ENCODE measurements at places on chromosomes 12 and 14.
A peak's percentile ranks its signal among the peaks of the same experiment; 100 is the strongest.

- DNase-seq = no peak
Measured at GRCh38 chr14:50060871-50061663, 55.3 kb downstream of the VCPKMT start.

GRCh38 chr12:116180448-116180847, 97.0 kb downstream of the MED13L start:
- no peak for DNase-seq

DNA sequence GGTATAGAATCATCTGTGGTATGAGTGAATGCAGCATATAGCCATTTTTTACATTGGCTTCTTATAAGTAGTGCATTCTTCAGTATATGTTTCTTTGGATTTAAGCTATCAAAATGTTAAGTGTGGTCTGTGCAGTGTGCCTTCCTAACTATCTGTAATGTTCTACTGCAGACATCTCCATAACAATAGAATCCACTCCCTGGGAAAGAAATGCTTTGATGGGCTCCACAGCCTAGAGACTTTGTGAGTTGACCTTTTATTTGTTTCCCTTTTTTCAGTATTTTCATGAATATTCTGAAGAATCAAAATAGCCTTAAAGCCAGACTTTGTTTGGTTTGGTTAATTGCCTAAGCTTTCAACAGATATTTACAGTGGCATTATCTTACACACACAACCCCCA, 107.2 kb downstream of the ZFC3H1 start:
- DNase-seq = no peak

GRCh38 chr14:77707355-77707723, 484 bp downstream of the ALKBH1 start:
- DNase-seq = no peak

GRCh38 chr12:56699020-56699661, 11.1 kb upstream of the PTGES3 start:
- DNase-seq = no peak

- DNase-seq = no peak
Measured at GRCh38 chr12:20351406-20351805, 16.9 kb upstream of the PDE3A start.

GRCh38 chr14:29030121-29030520, 263.5 kb downstream of the FOXG1 start:
- DNase-seq = no peak

DNA sequence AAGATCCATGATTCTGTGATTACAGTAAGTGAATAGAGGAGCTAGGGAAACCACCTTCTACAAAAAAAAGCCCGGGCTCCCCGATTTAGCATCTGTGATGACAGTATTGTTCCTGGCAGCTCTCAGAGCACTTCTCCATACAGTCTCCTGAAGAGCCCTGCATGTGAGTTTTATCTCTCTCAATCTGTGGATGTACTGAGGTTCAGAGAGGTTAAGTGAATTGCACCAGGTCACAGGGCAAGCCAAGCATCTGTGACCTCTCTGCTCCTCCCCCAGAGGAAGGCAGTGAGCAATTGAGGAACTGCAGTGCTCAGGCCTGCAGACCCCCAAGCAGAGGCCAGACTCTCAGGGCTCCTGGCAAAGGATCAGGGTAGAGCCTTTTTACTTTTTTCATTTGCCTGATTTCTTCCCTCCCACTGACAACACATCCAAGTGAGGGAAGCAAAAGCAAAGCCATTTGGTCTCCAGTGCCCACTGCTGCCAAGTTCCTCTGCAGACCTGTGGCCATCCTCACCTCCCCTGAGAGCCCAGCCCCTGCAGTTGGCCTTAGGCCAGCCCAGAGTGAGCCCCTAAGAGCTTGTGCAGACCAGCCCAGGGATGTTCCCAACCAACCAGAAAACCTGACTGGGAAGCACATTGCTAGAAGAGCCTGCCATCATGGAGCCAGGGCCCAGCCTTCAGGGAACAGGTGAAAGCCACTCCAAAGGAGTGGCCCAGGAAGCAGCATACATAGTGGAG, 47.6 kb upstream of the PNMA1 start:
- DNase-seq = no peak

GRCh38 chr12:56713345-56713744, 11.8 kb downstream of the NACA start:
- no peak for DNase-seq

GRCh38 chr14:90691627-90692026, 124.6 kb downstream of the TTC7B start:
- no peak for DNase-seq

- DNase-seq = no peak
Measured at GRCh38 chr12:53062011-53062961, 12.4 kb downstream of the TNS2 start.

DNA sequence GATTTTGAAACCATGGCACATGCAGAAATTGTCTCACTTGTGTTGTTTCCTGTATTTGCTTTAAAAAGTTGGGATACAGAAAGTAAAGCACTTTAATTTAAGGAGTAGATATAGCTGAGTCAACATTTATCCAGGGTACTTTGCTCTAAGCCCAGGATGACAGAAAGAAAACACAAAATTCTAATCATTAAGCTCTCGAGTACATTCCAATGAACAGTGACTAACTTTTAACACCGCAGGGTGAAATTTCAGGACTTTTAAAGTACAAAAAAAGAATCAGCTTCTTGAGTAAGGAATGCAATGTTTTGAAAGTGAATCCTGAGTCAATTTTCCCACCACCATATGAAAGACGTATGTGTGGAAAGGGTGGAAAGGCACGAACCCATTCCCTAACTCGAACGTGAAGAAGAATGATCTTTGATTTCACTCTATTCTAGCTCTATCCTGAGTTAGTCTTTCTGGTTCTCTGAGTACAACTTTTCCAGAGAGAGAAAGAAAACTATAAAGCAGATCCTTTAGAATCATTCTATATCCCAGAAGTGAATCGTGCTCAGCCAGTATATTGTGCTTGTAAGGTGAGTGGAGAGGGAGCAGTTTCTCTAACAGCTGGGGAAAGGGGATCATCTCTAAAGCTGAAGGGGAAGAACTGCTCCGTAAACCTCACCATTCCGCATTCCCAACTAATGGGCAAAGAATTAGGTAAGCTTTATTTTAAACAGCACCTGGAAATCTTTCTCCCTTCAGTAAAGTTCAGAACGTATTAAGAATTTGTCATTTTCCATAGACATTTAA, 779.0 kb upstream of the FLRT2 start:
- DNase-seq = no peak

GRCh38 chr14:20675669-20676068, 8.7 kb upstream of the RNASE4 start:
- DNase-seq = no peak

- DNase-seq = no peak
Measured at GRCh38 chr14:91328313-91329050, 84.0 kb upstream of the GPR68 start.

GRCh38 chr12:53738406-53739213, 11.4 kb upstream of the CALCOCO1 start:
- DNase-seq = no peak

DNA sequence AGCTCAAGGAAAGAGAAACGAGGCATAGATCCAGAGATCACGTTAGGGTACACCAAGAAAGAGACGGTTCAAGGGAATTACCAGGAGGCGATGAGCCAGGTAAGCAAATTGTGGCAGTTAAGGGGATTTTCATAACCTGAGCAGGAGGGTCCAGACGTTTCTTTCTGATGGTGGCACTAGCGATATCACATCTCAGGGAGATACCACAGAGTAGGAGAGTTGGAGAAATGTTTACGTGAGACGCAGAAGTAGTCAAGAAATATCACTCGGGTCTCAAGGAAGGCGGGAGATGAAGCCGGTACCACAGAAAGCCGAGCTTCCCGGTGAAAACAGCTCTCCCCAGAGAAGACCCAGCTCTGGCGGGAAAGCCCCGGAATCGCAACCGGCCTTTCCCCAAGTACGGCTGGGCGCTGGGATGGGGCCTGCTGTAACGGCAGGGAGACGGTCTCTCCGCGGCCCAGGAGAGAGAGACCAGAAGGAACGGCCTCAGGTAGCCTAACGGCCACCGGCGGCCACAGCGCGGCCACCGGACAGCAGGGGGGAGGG, 485 bp downstream of the SENP1 start:
- DNase-seq = peak; percentile 75

DNA sequence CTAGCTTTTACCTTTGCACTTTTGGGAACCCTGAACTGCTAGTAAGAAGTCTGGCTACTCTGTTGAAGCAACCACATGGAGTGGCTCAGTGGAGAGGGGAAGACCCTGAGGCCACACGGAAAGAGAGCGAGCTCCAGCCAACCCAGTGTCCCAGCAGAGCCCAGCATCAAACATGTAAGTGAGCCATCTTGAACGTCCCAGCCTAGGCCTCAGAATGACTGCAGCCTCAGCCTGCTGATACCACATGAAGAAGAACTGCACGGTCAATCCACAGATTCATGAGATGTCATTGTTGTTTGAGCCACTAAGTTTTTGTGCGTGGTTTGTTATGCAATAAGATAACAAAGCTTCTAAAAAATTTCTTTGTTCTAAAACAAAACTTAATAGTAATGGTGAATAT, 40.2 kb downstream of the TFCP2 start:
- no peak for DNase-seq

DNA sequence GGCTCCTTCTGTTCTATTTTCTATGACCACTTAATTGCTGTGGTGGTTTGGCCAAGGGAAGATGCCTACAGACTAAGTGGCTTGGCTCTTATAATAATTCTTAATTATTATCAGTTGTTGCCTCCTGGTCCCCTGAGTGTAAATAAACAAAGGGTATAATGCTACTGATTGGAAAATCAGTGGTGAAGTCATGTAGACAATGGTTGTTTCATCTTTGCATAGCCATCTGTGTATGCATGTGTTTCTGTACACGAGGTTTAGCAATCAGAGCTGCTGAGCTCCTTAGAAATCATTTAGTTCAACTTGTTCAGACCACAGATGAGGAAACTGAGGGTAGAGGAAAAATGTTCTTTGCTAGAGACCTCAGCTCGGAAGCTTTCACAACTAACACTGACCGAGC, 152.2 kb downstream of the STXBP6 start:
- DNase-seq = no peak

GRCh38 chr14:76644855-76645518, 116.3 kb upstream of the VASH1 start:
- DNase-seq = no peak

DNA sequence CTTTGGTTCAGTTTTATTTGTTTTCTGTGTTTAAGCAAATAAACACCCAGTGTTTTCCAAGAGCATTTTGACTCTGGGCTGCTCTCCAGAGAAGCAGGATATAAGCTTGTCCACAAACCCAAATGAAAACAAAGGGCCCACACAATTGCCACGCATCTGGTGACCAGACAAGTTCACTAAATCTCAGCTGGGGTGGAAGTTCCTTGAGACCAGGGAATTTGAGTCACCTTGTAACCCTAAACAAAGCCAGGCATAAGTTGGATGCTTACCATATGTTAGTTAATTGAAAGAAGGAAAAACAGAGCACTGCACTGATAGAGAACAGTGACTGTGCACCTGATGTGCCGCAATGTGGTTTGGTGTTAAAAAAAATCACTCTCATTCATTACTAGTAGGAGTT, 1.6 kb upstream of the TXNRD1 start:
- DNase-seq = no peak

- no peak for DNase-seq
Measured at GRCh38 chr12:11040162-11040561, 9.0 kb upstream of the TAS2R31 start.

GRCh38 chr12:32419520-32419960, 20.2 kb downstream of the FGD4 start:
- DNase-seq = no peak

GRCh38 chr12:76020731-76021672, 10.6 kb downstream of the PHLDA1 start:
- no peak for DNase-seq

DNA sequence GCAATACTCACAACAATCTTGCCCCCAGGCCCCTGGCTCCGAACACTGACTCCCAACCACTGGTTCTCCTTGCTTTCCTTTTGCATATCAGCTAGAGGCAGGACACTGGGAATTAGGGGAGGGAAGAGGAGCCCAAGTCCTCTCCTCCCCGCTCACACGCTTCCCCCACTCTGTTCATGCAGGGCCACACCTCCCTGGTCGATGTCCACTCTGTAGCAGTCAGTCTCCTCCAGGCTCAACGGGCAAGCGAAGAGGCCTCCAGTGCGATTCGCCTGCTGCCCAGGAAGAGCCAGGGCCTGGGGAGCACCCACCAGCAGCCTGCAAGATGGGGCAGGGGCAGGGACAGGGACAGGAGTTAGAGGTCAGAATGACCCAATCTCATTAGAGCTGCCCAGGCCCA, 4.8 kb downstream of the ITGA7 start:
- no peak for DNase-seq

DNA sequence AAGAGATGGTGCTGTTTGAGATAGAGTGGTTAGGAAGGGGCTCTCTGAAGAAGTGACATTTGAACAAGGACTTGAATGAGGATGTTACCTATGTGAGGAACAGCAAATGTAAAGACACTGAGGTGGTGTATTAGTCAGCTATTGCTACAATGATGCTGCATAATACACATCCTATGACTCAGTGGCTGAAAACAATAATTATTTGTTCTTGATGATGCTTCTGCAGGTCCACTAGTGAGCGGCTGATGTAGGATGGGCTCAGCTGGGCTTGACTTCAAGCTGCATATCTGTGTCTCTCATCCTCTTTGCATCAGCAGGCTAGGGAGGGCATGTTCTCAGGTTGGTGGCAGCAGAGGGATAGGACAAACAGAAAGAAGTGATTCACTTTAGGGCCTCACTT, 21.4 kb upstream of the CLMN start:
- no peak for DNase-seq

- DNase-seq = no peak
Measured at GRCh38 chr12:11929714-11930113, 141.0 kb upstream of the BCL2L14 start.

DNA sequence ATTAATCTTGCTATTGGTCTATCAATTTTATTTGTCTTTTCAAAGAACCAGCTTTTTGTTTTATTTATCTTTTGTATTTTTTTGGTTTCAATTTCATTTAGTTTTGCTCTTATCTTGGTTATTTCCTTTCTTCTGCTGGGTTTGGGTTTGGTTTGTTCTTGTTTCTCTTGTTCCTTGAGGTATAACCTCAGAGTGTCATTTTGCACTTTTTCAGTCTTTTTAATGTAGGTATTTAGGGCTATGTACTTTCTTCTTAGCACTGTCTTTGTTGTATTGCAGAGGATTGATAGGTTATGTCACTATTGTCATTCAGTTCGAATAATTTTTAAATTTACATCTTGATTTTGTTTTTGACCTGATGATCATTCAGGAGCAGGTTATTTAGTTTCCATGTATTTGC, 92.7 kb upstream of the DCD start:
- DNase-seq = no peak

DNA sequence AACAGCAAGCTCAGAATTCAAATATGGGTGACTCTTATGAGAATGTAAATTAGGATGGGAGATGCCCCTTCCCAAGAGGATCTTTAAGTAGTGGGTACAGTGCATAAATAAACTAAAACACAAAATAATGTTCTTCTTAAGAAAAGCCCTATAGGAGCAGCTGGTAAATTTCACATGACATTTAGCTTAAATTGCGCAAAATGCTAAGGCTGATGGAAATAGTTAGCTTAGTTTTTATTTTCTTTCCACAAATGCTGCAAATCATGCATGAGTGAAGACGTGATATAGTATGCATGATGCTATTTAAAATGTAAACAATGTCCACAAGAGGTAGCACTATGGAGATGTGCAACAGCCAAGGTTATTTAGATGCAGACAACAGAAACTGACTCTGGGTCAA, 328.1 kb downstream of the ATP23 start:
- DNase-seq = no peak

GRCh38 chr12:117033382-117034221, 65.6 kb downstream of the TESC start:
- DNase-seq = peak; percentile 76

Measured in NCI-H187 (cell line).